ENCODE measurements at places on chromosomes 3 and 15.

- peak; percentile 60 for DNase-seq
Measured at GRCh38 chr3:142319094-142319493, 93.7 kb upstream of the GK5 start.

- no peak for DNase-seq
Measured at GRCh38 chr3:159045279-159045885, 243.5 kb downstream of the MFSD1 start.

DNA sequence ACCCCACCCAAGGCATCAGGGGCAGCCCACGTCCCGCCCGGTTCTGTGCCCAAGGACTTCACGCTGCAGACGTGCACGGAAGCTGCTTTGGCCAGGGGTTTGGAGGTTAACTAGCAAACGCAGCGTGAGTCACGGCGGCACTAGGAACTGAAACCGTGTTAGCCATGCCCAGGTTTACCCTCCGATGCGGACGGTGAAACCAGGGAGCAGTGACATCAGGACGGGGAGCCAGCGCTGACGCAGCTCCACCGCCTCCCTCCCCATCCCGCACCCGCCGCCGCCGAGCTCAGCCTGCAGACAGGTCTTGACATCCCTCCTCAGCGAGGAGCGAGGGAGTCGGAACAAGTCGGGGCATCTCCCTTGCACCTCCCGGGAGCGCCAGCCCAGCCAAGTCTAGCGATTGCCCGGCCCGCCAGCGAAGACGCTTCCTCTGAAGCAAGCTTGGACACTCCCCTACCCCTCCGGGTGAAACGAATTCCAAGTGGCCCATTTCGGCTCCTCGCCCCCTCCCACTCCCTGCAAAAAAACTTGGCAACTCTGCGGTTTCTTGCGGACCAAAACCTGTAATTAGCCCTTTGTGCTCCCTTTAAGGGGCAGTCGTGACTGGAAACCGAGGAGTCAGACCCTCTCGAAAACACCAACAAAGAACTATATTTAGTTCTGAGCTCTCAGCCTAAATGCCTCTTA, 1.4 kb upstream of the RAP2B start:
- peak; percentile 94 for DNase-seq

DNA sequence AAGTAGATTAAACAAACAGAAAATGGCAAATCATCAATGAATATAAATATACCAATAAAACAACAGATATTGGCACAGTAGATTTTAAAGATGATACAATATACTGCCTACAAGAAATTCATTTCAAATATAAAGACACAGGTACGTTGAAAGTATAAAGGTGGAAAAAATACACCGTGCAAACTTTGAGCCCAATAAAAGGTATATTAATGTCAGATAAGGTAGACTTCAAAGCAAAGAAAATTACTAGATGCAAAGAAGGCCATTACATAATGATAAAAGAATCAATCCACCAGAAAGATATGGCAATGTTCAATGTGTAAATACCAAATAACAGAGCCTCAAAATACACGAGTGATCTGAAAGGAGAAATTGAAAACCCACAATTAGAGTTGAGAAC, 34.3 kb upstream of the VIPR1 start:
- no peak for DNase-seq

DNA sequence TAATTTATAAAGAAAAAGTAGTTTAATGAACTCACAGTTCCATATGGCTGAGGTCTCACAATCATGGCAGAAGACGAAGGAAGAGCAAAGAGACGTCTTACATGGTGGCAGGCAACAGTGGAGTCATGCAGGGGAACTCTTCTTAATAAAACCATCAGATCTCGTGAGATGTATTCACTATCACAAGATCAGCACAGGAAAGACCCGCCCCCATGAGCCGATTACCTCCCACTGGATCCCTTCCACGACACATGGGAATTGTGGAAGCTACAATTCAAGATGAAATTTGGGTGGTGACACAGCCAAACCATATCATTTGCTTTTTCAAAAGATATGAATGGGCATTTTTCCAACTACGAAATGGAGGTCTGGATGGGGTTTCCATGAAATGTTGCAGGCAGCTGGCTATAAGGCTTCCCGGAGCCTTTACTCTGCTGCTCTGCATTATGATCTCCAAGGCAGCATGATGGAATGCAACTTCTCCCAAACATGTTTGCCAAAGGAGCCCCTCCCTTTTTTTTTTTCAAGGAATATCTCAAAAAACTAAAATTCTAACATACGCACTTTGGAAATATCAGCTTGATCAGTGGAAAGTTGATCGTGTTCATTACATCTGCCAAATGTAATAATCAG, 189.7 kb downstream of the MEX3B start:
- no peak for DNase-seq

DNA sequence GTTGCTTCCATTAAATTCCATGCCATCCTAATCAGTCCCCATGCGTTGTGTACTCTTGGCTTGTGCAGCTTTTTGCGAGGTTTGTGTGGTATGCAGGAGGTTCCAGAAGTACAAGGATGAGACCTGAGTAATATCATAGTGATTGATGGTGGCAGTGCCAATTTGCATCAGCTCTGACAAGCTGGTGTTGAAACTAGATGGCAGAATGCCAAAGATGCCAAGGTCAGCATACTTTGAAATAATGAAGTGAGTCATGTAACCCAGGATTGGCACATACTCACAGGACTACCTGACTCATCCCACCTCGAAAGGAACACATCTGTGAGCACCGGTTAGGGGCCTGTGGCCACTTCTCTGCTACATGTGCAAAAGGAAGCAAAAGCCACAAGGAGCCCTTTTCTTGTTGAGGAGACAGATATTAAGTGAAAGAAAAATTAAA, 14.3 kb downstream of the KAT2B start:
- DNase-seq: peak; percentile 77

GRCh38 chr3:188326111-188326510, 172.2 kb downstream of the LPP start:
- DNase-seq: no peak

DNA sequence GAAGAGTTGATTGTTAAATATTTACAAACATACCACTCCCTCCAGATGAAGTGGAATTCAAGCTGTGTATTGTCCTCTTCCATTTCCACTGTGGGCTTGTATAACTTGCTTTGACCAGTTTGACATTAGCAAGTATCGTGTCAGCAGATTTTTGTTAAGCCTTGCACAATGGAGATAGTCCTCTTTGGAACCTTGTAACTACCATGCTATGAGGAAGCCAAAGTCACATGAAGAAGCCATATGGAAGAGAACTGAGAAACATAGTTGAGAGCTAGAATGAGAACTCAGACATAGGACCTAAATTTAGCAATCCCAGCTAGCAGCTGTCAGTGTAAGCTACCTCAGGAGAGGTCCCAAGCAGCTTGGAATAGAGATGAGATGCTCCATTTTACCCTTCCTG, 889.2 kb downstream of the PDCD6IP start:
- DNase-seq: no peak

DNA sequence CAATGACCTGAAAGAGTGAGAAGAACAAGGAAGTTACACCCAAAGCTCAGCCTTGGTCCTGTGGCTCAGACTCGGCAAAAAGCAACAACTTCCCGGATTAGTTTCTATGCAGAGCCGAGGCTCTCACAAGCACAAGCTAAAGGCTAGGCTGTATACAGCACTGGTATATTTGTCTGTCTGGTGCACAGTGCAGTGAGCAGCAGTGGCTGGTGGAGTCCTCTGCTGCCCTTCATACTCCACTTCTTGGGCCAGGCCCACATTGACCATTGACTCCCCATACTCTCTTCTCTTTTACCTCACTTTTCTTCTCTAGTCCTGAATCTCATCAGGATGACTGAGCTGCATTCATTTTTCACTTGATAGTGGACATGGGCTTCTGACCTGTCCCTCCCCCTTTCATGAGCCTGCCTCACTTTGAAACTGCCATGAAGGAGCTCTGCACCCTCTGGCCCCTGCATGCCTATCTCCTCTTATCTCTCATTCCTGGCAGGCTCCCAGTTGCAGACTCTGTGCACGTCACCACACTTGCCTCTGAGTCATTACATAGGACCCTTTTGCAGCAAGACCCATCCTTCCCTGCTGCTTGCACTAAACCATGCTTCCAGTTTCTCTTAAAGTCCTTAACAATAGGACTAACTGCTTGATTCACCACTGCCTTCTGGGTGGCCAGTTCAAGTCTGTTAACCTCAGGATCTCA, 379.3 kb downstream of the NTRK3 start:
- peak; percentile 55 for DNase-seq

- no peak for DNase-seq
Measured at GRCh38 chr3:54966979-54967378, 39.1 kb upstream of the LRTM1 start.

- peak; percentile 39 for DNase-seq
Measured at GRCh38 chr15:57158589-57158988, 217.7 kb upstream of the CGNL1 start.

GRCh38 chr3:161549261-161549660, 52.7 kb downstream of the OTOL1 start:
- no peak for DNase-seq

- peak; percentile 10 for DNase-seq
Measured at GRCh38 chr3:3015185-3016089, 94.7 kb downstream of the IL5RA start.

DNA sequence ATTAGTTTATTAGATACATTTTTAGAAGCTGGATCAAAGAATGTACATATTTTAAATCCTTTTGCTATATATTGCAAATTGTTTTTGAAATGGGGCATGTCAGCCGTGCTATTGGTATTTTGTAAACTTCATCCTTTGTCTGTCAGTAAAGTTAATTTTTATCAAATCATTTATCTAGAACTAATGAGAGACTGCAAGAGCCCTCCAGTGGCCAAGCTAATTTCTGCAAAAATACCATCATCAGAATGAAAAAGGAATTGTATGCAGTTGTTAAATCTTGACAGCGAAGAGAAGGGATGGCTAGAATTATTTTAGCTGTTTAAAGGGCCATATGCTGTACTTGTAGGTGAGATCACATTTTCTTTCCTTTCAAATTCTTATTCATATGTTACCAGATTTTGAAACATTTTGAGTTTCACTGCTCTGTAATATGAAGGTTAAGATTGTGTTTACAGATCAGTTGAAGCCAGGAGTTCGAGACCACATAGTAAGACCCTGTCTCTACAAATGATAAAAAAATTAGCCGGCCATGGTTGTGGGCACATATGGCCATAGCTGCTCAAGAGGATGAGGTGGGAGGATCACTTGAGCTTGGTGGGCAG, 8.1 kb upstream of the CLDN11 start:
- peak; percentile 42 for DNase-seq

- no peak for DNase-seq
Measured at GRCh38 chr15:47412802-47413201, 304.5 kb upstream of the SEMA6D start.

All from astrocyte of the spinal cord (primary cell).